Motor neuron (in vitro differentiated cells): ENCODE measurements at places on chromosomes 2 and 18. TPM values are rescaled to one million over a fixed set of nuclear protein-coding genes. Genes with fewer than 3 reads are reported as not detected.
A peak's percentile ranks its signal among the peaks of the same experiment; 100 is the strongest.

DNA sequence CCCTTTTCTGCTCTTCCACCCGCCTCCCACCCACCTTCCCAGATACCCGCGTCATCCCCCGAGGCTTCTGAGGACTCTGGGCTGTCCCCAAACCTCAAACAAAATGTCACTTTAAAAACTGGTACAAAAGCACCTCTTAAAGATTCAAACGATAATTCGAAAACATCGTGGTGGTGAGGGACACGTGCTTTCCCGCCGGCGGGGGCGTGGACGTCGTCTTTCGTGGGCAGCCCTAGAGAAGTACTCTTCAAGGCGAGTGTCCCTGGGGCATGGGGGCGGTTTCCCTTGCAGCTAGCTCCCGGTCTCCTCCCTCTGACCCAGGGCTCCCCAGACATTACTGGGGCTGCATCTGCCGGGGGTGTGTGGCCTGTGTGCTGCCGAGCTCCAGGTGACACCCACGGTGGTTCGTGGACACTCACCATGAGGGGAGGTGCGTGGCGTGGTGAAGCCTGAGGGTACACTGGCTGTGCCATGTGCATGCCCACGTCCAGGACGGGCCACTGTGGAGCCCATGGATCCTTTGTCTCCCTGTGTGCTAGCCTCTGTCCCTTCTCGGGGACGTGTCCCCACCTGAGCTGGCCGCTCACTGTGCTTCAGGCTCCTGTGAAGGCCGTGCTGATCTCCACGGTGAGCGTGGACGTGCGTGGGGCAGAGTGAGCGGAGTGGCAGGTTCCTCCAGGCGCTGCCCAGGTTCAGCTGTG, 117.8 kb downstream of the NFATC1 start:
- ATAC-seq = no peak

DNA sequence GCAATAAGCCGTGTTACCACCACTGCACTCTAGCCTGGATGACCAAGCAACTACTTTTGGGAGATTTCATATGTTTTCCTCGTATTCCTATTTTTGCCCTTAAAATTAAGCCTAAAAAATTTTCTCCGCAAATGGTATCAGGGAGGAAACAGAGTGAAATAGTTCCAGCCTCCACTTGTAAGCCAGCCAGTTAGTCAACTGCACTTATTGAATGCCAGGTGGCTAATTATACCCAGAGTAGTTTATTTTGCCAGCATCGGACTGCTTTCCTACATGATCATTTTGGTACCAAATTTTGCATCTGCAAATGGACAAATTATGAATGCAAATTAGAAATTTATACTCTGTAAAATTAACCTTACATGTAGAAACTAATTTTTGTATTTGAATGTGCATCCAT, 90.2 kb upstream of the ARHGAP28 start:
- ATAC-seq = no peak

GRCh38 chr18:55406451-55406991, 181.5 kb downstream of the TCF4 start:
- no peak for ATAC-seq

DNA sequence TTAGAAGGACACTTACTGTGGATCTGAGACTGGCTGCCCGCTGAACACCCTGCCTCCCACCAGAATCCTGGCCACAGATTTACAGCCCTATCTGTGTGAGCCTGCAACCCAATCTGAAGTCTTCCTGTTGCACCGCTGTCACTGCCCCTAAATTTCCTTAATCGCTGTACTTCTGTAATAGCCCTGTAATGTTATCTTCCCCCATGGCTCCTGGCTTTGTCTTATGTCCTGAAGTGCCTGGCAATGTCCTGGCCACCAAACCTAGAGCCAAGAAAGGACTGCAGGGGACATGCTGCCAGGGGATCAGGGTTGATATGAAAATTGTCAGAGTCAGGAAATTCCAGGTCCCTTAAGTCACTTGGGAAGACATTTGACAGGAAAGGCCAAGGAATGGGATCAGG, 52.7 kb downstream of the FHOD3 start:
- ATAC-seq = no peak

DNA sequence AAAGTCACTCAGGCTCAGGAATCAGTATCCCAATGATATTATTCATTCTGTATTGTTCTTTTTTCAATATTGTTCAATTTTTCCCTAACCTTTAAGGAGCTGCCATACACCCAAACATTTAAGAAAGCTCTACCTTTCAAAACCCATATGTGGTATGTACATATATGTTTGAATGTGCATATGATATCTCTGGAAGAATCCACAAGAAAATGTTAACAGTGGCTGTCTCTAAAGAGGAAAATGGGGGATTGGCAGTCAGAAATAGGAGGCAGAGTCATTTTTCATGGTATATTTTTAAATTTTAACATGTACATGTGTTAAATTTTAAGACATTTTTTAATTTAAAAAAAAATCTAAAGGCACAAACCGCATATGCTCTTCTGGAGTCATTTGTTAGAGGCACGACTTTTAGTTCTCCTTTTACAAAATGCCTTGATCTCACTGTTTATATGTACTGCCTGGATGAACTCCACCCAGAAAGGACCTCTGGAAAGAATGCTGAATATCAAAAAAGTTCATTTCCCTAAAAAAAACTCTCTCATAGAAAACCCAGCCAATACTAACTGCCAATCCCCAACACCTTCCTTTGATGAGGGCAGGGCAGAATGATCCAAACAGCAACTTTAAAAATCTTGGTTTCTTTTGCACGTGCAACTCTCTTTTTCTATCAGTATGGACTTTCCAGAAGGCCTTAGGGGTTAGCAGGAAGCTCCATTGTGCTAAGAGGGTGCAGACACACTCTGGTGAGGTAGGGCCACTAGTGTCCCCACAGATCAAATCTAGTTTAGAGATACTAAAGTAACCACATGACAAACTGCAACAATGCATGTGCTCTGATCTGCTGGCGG, 23.6 kb downstream of the KCTD1 start:
- peak; percentile 75 for ATAC-seq

DNA sequence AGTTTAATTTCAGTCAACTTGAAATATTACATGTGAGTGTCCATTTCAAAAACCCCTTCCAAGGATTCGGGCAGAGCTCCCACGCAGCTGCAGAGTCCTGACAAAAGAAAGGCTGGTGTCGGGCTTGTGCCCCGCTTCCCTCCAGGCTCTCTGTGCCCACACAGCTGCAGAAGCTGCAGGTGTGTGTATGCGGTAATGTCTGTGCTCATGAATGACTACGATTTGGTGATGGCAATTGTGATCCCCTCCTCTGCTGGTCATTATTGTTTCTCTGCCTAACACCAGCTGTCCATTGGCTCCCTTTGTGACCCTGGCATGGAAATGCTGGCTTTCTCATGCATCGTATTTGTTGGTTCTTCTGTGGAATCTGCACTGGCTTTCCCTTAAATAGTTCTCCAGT, 224.8 kb downstream of the NUP35 start:
- no peak for ATAC-seq

- ATAC-seq = no peak
These were observed 174.8 kb downstream of the UBR3 start for GRCh38 chr2:170002096-170002495.

DNA sequence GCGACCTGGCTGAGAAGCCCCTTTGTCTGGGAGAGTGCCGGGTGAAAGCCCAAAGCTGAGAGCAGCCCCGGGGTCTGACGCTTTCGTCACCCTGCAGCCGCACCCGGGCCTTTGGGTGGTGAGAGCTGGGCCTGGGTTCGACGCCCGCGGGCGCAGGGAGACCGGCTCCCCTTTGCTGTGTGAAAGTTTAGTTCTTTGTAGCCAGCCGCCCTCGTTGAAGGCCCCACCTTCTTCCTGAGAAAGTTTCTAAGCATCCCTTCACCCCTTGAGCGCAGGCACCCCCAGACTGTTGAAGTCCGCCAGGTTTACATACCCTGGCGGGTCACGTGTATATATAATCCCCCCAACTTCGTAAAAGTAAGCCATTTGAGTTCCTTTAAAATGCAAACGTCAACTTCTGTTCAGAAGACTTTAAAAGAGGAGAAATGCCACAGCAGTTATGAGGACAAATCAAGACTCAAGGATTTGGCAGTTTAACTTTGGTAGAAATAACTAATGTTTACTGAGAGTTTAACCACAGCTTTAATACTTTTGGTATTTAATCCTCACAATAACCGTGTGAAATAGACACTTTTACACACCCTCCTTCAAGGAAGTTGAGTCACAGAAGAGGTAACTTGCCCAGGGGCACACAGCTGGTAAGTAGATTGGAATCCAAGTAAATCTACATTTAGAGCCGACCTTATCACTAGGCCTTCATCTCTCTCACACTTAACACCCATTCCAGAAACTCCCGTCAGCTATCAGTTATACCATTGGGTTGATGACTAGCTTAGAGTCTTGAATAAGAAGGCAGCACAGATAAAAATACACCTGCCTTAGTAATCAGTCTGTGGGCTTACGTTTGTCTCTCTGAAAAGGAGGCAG, 1.1 kb upstream of the MBOAT2 start:
- no peak for ATAC-seq

- no peak for ATAC-seq
These were observed 79.2 kb upstream of the MGAT5 start for GRCh38 chr2:134174711-134175110.

- ATAC-seq = no peak
These were observed 253.7 kb upstream of the THUMPD2 start for GRCh38 chr2:40032650-40033319.

DNA sequence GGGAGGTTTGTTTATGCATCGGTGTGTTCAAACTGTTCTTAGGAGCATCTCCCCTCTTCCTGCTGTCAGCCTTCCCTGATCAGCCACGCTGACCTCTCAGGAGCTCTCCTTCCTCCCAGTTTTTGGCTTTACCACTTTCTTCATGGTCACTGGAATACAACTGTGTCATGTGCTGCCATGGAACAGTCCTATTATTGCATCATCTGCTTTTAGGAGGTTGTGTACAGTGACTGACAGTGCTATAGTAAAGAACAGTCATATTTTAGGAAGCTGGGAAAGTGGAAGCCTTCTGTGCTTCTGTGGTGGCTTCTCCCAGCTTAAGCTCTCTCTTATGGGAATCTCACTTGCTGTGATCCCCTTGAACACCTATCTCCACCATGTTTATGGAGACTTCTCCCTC, 165.5 kb downstream of the TPGS2 start:
- ATAC-seq = no peak

- ATAC-seq = no peak
These were observed 433.0 kb downstream of the ZEB2 start for GRCh38 chr2:144086965-144087364.

GRCh38 chr2:12320027-12320734, 396.6 kb upstream of the TRIB2 start:
- no peak for ATAC-seq

DNA sequence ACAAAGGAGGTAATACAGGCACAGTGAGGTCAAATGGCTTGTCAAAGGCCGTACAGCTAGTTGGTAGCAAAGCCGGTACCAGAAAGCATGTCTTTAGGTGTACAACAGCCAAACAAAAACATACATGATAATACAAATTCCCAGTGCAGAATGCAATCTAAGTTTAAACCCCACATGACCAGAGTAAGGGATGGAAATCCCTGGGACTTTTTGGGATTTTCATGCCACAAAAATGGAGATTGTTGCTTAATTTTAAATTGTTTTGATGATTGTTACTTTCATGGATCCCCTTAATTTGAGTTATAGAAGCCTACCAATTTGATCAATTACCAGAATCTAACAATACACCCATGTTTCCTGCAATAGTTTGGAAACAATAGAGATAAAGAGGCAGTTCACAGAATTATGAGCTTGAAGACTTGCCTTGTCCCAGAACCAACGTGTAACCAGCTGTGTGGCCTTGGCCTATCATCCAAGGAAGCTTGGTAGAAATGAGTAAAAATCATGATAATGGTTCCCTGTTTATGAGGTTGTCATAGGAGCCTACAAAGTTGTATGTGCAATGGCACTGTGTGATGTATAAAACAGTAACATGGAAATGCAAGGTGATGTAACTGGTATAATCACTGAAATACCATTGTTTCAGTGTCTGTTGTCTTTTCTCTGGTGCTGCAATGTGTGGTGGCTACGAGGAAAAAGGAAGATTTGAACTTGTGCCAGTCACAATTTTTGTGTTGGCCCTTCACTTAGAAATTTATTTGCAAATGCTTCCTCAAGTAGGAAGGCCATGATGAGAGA, 85.3 kb downstream of the ZEB2 start:
- no peak for ATAC-seq

GRCh38 chr18:32379891-32380290, 90.8 kb downstream of the GAREM1 start:
- no peak for ATAC-seq

DNA sequence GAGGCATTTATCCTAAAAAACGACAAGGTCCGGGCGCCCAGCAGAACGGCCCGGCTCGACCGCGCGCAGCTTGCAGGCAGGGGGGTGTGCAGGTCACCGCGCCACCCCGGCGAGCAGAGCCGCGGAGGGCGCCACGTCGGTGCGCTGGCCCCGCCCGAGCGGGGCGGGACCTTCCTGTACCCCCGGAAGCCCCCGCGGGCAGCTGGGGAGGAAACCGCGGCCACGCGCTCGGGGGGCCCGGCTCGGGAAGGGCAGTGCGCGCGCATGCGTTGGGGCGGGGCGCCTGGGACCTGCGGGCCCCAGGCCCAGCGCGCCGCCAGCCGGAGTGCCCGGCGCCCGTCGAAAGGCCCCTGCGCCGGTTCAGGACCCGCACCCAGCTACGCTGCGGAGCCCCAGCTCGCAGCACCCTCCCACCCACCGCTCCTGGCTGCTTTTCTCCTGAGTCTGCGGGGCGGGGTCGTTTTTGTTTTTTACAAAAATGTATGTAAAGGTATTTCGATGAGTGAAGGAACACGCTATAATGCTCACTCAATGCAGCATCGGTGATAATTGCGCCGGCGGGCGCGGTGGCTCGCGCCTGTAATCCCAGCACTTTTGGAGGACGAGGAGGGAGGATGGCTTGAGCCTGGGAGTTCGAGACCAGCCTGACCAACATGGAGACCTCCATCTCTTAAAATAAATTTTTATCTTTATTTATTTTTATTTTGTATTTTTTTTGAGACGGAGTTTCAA, 47.7 kb upstream of the POMC start:
- no peak for ATAC-seq

- peak; percentile 68 for ATAC-seq
These were observed 186.2 kb downstream of the DYM start for GRCh38 chr18:49274188-49274714.

- ATAC-seq = peak; percentile 57
These were observed 100.4 kb upstream of the CD226 start for GRCh38 chr18:70047931-70048603.

- ATAC-seq = peak; percentile 6
These were observed 1.4 kb downstream of the ARID5A start for GRCh38 chr2:96537734-96538486.

- ATAC-seq = no peak
These were observed 192.2 kb upstream of the PXDN start for GRCh38 chr2:1936427-1936980.

Gene LRP2
- 6.5 and 7.7 TPM in 2 replicates for total RNA-seq

Gene TUBA4B
- total RNA-seq = 0.66 TPM in 1 of 2 replicates, not detected in the other

Gene SOX11
- total RNA-seq = 1.4 and 1.5 TPM in 2 replicates

Gene STPG4
- 0.50 and 0.89 TPM in 2 replicates for total RNA-seq

Gene RNF152
- total RNA-seq = 41.4 and 43.2 TPM in 2 replicates

Gene CFAP221
- total RNA-seq = 6.9 and 7.6 TPM in 2 replicates

Gene MRPL44
- 32.3 and 39.6 TPM in 2 replicates for total RNA-seq

Gene GAD1
- total RNA-seq = 12.7 and 15.6 TPM in 2 replicates

Gene RTP5
- total RNA-seq = 0.29 and 0.32 TPM in 2 replicates

Gene SLC9A2
- total RNA-seq = 2.3 and 2.9 TPM in 2 replicates

Gene CXCR1
- total RNA-seq = 0.17 TPM in 1 of 2 replicates, not detected in the other

Gene POTEI
- 0.11 and 0.21 TPM in 2 replicates for total RNA-seq

Gene CNGA3
- total RNA-seq = 13.5 and 14.0 TPM in 2 replicates
